ENCODE measurements at places on chromosomes 6 and 20. TPM values are rescaled to one million over a fixed set of nuclear protein-coding genes. Genes with fewer than 3 reads are reported as not detected.
A peak's percentile ranks its signal among the peaks of the same experiment; 100 is the strongest.

- DNase-seq: no peak
These were observed 70.8 kb upstream of the DYNLRB1 start for GRCh38 chr20:34445177-34446065.

GRCh38 chr6:84403545-84403944 is 176.1 kb upstream of the CEP162 start:
- no peak for DNase-seq

DNA sequence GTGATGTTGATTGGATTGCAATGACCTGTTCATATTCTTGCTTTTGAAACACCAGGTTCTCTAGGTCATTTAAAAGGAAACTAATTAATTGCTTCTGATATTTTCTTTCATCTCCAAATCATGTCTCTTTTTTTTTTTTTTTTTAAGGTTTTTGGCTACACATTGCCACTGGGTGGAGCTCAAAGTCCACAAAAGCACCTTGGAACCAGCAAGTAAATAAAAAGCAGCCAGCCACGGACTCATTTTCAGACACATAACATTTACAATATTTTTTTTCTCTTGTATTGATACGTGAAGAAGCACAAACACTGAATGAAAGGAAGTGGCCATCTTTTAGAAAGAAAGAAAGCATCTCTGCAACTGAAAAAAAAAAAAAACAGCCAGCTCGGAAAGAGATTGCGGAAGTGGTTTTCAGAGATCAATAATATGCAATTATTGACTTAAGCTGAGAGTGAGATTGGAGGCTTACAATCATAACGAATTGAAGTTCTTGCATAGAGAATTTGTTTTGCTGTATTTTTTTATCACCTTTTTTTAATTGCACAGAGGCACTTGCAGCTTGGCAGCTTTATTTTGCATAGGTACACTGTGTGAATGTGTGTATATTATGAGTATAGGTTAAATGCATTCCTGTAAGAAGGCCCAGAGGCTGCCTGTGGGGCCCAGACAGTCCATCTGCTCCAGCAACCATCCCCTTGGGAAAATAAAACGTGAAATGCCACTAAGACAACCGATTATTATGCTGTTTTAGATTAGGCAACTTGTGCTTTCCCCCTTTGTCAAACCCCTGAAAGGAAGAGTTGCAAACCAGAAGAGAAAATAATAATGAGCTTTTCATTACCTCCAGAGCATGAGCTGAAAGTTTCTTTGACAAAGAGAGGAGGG is 28.2 kb downstream of the CGA start:
- DNase-seq: peak; percentile 57

GRCh38 chr20:1973601-1974440 is 20.0 kb downstream of the PDYN start:
- no peak for DNase-seq

DNA sequence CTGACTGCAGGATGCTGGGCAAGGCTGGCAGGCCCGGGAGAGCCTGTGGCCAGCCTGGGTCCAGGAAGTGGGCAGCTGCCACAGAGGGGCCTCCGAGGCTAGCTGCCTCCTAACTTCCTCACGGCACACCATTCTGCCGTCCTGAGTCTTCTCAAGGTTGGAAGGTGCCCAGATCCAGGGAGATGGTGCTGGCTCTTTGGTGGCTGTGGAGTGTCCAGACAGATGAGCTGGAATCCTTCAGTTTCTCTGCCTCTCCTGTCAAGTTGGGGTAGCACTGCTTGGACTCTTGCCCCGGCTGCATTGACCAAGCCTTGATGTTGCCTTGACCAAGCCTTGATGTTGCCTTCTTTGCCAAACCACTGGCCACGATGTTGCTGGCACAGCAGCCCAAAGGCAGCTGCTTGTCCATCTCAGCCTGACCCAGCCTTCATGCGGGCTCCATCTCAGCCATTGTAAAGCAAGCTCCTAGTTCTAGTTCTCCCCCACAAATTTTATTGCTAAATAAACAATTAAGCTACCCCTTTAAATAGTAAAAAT is 75.1 kb upstream of the AFDN start:
- no peak for DNase-seq

GRCh38 chr20:63529861-63530787 is 7.1 kb downstream of the PTK6 start:
- DNase-seq: no peak

GRCh38 chr20:49513517-49513916 is 31.0 kb upstream of the KCNB1 start:
- DNase-seq: no peak

DNA sequence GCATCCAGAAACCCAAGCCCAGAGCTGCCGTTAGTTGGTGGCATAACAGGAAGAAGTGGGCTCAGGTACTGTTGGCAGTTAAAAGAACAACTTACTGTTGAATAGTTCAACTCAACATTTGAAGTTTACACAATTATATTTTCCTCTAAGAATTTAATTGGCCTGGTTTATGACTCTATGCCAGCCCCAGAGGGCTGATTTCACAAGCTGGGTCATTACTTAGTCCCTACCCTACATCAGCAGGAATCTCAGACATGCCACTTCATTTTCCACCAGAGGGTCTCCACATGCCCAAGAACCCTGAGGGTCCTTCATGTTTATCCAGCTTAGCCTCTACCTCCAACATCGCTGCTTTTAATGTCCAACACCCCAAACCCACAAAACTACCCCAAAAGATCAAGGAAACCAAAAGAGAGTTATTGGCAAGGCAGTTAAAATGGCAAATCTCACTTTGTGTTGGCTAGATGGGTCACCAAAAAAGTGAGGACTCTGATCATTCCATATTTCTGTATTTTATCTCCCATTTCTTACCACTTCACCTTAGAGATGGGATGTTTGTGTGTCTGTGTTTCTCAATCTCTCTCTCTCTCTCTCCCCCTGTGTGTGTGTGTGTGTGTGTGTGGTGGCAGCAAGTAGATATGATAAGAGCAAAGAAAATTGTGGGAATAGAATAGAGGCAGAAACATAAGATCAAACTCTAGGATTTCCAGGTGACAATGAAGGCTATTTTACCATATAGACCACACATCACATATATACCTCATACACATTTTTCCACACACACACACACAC is 112.5 kb upstream of the TBX18 start:
- no peak for DNase-seq

DNA sequence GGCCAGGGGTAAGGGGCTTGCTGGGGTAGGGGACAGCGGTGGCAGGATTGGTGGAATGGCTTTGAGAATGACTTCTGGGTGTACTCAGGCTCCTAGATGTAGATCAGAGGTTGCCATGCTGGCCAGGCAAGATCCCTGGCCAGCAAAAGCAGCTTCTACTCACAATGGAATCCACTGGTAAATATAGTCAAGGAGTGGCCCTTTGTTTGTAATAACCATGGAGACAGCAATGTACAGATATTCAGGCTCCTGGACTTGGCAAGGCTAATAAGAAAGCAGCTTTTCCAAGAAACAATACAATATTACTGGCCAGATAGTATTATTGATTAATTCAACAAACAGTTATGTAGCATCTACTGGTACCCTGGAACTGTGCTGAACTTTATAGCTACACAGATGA is 37.9 kb downstream of the CDH26 start:
- DNase-seq: no peak

DNA sequence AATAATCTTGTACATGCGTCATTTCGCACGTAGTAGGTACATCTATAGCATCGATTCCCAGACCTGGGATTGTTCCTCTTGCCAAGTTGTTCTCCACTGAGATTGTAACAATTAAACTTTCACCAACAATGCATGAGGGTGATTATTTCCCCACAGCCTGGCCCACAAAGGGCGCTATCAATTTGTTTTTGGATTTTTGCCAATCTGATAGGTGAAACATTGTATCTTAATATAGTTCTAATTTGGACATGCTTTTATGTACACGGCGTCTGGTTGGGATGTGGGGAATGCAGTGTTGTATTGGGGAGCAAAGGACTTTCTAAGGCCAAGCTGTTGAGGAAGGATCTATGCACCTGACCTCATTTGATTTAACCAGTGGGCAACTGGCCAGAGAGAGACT is 59.5 kb downstream of the VEGFA start:
- no peak for DNase-seq

DNA sequence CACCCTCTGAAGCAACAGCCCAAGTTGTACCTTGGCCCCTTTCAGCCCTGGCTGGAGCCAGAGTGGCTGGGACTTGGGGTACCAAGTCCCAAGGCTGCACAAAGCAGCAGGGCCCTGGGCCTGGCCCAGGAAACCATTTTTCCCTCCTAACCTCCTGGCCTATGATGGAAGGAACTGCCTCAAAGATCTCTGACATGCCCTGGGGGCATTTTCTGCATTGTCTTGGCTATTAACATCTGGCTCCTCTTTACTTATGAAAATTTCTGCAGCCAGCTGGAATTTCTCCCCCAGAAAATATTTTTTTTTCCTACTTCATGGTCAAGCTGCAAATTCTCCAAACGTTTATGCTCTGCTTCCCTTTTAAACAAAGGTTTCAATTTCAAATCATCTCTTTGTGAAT is 269.4 kb upstream of the CDYL start:
- DNase-seq: no peak

- DNase-seq: no peak
These were observed 45.7 kb upstream of the TXNDC5 start for GRCh38 chr6:7956257-7956656.

- peak; percentile 42 for DNase-seq
These were observed 85.8 kb downstream of the LYRM4 start for GRCh38 chr6:5174756-5175549.

GRCh38 chr6:169217972-169218371 is 35.7 kb downstream of the THBS2 start:
- DNase-seq: no peak

DNA sequence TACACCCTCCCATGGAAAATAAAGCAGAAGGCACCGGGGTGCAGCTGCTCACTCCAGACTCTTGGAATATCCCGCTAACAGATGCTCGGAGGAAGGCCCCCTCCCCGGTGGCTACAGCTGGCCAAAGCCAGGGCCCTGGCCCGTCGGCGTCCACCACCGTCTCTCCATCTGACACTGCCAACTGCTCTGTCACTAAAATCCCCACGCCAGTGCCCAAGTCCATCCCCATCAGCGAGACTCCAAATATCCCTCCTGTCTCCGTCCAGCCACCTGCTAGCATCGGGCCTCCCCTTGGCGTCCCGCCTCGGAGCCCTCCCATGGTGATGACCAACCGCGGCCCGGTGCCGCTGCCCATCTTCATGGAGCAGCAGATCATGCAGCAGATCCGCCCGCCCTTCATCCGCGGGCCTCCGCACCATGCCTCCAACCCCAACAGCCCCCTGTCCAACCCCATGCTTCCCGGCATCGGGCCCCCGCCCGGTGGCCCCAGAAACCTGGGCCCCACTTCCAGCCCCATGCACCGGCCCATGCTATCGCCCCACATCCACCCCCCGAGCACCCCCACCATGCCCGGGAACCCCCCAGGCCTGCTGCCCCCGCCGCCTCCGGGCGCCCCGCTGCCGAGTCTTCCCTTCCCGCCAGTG is 143.9 kb downstream of the SOBP start:
- DNase-seq: no peak

DNA sequence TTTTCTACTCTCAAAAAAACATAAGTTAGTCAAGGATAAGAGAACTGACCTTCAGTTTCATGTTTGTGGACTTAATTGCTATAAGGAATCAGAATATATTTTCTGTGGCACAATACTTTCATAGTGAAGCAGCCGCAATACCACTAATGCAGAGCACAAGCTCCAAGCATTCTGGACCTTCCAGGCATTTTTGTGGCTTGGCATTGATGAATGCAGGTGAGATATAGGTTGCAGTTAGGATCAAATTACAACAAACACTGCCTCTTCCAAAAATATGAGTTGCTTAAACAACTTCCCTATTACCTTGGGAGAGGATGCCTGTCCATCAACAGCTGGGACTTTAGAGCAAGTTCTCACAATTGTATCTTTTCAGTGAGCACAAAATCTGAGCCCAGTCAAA is 162.8 kb upstream of the RSPO3 start:
- DNase-seq: no peak

DNA sequence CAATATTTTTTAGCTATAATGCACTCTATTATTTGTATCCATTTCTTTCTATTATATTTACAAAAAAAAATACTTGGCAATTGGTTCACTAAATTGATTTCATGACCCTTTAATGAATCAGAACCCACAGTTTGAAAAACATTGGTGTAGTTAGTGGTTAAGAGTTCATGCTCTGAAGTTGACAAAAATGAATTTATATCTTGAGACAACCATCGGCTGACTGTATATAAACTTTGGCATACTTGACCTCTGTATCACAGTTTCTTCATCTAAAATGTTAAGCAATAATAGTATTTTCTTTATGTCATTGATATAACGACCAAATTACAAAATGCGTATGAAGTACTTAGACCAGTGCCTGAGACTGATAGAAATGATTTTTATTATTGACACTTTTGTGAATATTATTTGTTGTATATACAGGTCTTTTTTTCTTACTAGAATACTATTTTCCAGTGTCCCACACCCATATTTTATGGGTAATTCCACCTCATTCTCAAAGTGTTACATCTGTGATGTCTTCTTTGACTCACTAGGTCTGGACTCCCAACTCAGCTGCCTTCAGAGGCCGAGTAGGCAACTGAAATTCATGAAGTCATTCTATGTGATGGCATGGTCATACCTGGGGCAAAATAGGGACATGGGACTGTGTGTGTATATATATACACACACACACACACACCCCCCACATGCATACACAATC is 459.2 kb downstream of the RFPL4B start:
- DNase-seq: no peak

DNA sequence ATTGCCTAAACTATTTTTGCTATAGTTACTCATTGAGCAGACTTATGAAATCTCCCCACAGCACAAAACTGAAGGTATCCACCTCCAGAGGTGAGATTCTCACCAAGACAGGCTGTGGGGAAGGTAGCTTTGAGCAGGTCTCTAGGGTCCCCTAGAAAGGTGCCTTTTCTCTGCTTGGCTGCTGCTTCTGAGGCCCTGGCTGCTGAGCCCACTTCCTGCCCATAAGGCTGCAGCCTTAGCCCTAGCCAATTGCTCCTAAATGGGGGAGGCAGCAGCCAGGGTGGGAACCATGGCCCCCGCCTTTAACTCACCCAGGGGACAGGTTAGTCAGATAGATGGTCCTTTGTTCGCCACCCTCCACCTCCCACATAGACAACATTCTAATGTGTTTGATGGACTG is 3.6 kb downstream of the NT5E start:
- no peak for DNase-seq

GRCh38 chr20:521860-522259 is 21.7 kb downstream of the CSNK2A1 start:
- no peak for DNase-seq

Gene FAM184A
- 12.1 TPM for polyA plus RNA-seq

Gene NRSN2
- polyA plus RNA-seq: 50.4 TPM

Gene OR2H1
- not detected for polyA plus RNA-seq

Gene EGFL8
- 42.0 TPM for polyA plus RNA-seq

Gene DLK2
- 1.6 TPM for polyA plus RNA-seq

Gene MYMX
- 0.83 TPM for polyA plus RNA-seq

Gene JARID2
- polyA plus RNA-seq: 32.0 TPM

Gene ECT2L
- 0.35 TPM for polyA plus RNA-seq

Gene WFDC5
- not detected for polyA plus RNA-seq
